Right hindlimb (tissue), 1 donor: ENCODE measurements at places on chromosomes 16 and 17.
A peak's percentile ranks its signal among the peaks of the same experiment; 100 is the strongest.

GRCh38 chr16:35931722-35932121 lies 2472.3 kb downstream of the TP53TG3F start:
- DNase-seq = no peak

DNA sequence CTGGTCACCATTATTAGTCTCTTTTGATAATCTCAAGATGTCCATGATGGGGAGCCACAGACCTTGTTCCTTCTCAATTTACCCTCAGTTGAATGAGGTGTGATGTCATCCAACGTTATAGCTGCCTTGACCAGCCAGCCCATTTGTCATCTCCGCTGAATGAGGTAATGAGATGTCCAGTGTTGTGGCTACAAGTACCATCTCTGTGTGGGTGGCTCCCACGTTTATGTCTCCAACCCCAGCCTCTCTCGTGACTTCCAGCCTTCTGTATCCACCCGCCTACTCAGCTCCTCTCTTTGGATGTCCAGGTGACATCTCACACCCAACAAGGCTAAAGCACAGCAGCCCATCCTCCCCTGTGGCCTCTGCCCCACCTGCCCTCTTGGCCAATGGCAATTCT lies 18.2 kb downstream of the DNAH17 start:
- DNase-seq = no peak

DNA sequence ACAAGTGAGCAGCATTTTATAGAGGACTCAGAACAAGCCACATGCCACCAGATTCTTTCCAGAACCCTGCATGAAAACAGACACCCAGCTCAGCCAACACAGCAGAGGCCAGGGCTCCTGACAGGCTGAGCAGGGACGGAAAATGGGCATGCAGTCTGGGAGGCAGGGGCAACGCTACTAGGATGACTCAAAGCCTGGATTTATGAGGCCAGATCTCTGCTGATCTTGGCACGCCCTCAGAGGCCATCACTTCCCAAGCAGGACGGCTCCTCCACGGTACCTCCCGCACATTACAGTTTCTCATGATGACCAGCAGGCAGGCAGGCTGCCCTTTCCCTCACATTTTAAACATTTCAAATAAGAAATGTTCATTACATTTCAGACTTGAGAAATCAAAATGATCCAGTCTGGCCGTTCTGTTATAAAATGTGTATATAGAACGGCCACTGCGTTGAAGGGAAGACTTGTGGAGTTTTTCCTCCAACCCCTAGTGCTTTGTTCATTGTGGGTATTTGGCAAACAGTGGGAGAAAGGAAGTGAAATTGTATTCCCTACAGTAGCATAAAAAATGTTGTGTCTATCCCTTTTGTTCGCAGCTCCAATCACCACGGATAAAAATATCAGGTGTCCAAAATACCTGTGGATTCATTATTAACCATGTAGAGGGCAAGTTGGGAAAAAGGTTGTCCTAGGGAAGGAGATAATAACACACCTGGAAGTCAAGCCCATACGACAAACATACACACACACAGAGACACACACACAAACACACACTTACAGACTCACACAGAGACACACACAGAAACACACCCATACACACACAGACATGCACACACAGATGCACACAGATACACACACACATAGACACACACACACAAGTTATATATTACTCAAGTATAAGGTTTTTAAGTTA lies 64.8 kb upstream of the ADAMTS18 start:
- peak; percentile 45 for DNase-seq

GRCh38 chr17:31054761-31055160 lies 40.0 kb upstream of the NF1 start:
- DNase-seq = no peak

GRCh38 chr17:61404913-61405685 lies 5.5 kb downstream of the TBX2 start:
- DNase-seq = peak; percentile 58

DNA sequence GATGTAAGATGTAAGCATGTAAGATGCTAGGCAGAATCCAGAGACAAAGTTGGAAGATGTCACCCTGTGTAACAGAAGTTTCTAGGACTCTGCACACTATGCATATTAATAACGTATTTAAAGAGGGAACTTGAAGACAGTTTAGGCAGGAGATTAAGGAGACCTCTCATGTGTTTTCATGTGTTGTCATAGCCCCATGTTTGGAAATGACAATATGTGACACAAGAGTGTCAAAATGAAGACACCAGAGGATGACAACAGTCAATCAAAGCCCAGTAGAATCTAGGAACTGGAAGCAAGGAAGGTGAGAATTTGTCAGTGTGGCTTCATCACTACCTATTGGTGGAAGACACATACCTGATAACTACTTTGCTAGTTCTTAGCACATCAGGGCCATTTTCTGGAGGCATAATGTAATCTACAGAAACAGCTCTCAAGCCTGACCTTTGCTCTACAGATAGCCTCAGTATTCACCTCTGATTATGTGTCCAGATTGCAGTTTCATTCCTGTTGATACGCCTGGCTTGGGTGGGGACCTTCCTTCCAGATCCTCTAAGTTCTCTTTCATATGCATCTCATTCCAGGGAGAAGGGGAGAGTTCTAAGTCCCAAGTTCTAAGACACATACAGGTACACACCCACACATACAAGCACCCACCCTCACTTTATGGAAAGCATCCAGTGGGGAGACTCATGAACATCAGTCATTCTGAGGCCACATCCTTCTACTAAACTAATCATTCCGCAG lies 26.3 kb downstream of the PMP22 start:
- DNase-seq = no peak

DNA sequence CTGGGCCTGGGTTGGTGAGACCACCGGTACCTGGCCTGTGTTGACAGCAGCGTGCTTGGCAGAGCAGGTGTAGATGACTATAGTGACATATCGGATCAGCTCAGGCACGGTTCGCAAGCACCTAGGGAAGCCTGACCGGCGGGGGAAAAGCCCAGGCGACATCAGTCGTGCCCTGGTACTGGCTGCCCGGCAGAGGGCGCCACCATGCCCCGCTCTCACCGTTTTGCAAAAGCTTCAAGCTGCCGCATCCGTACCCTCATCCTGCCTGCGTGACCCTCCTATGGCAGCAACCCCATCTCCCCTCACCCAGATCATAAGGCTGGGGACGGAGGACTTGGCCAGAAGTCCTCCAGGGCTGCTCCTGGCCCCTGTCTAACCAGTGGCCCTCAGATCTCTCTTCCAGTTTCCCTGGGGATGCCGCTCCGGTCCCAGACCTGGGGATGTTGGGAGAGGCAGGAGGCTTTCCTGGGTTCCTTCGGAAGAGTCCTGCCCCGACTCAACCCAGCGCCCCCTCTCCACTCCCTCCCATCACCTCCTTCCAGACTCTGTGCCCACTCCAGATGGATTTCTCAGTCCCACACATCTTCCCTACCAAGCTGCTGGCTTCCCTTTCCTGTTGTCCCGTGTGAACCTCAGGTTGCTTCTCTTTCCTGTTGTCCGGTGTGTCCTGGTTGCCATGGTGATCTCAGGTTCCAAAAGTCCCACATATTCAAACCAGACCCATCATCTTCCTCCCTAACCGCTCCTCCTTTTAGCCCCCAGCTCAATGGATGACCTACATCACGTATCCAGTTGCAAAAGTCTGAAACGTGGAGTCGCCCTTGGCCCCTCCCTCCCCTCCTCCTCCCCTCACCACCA lies 13.7 kb downstream of the ALOX12B start:
- DNase-seq = peak; percentile 58

DNA sequence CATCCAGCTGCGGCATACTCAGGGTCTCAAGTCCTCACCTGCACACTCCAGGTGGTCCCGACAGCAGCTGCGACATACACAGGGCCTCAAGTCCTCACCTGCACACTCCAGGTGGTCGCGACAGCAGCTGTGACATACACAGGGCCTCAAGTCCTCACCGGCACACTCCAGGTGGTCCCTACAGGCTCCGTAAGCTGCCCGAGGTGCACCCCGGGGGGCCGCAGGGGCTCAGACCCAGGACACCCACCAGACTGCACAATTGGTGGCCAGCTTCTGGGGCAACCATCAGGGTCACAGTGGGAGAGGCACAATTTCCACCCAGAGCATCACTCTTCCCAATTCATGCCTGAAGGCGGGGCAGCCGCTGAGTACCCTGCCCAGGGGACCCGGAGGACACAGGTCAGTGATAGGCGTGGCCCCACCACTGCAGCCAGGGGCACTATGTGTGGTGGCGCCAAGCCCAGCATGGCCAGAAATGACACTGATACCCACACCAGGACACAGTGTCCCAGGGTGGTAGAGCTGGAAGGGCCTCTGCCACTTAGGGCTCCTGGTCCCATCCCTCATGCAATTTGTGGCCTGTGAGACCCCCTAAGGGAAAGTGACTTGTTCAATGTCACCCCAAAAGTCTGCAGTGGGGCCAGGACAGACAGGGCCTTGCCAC lies 57.5 kb upstream of the ZNF469 start:
- no peak for DNase-seq

DNA sequence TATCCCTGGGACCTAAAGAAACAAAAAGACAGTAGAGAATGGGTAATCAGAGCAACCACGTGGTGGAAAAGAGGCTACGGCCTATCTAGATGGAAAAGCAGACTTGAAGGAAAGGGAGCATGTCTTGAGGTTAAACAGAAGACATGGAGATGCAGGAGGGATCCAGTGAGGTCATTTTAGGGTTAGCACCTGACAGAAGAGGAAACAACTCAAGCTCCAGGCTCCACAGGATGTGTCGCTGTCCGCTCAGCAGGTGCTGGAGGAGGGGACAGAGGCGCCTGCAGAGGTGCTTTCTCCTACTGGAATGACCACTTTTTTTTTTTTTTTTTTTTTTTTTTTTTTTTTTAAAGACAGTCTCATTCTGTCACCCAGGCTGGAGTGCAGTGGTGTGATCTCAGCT lies 47.5 kb upstream of the CLEC3A start:
- DNase-seq = no peak

DNA sequence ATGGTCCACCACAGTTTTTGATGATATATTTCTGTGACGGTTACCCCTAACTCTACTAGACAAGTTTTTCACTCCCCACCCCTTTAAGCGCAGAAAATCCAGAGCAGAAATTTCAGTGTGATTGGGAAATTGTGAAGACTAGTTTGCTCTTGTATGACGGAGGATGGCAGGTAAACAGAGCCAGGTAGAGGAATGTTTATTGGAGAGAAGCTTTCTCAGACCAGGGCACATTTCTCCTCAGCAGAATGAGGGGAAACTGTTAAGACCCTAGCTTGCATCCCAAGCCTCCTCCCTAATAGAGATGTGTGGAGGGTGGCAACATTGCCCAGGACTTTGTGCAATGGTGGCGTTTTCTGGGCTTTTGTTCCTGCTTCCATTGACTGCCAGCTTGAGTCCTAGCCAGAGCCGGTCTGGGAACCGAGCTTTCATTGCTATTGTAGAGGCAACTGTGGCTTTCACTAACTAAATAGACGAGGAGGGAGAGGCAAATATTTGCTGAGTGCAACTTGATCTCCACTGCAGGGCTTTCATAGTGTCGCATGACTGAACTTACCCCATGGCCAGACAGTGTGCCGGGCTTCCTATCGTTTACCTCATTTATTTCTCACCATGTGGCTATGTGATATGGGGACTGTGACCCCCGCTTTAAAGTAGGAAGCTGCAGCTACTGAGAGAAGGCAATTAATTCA lies 159.6 kb upstream of the MPHOSPH6 start:
- no peak for DNase-seq

GRCh38 chr17:14297161-14297851 lies 3.6 kb upstream of the HS3ST3B1 start:
- DNase-seq = peak; percentile 78

DNA sequence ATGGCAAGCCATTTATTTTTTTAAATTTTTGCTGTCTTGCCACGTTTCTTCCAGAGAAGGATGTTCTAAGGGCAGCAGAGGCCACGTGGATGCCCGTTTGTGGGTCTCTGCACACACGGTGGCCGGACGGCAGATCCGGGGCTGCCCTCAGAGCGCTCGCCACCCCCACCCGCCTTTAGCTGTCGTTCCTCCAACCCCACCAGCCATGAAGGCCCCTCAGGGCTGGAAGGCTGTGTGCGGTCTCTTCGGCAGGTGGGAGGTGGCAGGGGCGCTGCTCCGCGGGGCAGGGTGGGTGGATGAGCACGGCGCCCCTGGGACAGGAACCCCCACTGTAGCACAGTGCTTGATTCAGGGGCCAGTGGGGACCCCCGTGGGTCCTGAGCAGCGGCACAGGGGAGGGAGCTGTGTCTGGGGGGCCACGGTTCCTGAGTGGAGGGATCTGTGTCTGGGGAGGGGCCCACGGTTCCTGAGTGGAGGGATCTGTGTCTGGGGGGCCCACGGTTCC lies 49.7 kb downstream of the ZFPM1 start:
- no peak for DNase-seq

DNA sequence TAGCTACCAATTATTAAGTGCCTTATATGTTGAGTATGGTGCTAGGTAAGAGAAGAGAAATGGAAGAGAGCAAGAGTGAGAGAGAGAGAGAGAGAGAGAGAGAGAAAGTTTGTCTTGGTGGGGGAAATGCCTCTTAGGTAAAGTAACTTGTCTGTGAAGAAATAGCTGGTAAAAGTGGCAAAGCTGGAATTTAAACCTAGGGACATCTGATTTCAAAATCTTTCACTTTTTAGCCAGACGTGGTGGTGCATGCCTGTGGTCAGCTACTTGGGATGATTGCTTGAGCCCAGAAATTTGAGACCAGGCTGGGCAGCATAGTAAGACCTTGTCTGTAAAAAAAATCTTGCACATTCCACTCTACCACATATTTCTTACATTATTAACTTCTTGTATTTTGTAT lies 23.0 kb upstream of the CDR2 start:
- no peak for DNase-seq

GRCh38 chr17:30323895-30324319 lies 9.9 kb downstream of the TMIGD1 start:
- no peak for DNase-seq

DNA sequence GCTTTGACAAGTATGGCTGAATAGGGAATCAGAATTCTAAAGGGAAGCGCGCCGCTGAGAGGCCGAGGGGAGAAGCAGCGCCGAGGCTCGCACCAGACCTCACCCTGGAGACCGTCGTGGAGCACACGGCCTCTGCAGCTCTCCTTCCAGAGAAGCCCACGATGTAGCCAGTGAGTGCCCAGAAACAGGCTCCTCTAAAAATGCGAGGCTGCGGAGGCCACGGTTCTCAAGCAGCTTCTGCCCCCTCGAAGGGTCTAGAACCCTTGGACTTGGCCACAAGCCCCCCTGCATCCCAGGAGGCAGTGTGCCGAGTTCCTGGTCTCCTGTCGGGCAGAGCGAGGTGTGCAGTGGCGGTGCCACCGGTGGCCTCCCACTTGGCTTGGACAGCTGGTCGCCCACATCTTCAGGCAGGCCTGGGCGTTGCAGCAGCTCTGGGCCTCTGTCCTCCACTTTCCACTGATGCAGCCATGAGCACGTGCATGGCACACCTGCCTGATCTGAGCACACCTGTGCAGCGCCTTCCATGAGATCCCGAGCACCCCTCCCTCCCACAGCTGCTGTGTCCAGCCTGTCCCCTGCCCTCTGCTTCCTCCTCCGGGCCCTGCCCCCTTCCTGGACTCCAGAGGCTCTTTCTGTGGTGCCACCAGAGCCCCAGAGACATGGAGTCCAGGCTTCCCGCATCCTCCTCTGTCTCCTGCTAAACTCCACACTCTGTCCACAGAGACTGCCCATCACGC lies 18.9 kb upstream of the WDR45B start:
- DNase-seq = no peak

- no peak for DNase-seq
Measured at GRCh38 chr16:75116081-75116910, at the start of gene LDHD. Gene LDHD, minus strand, starts transcription at chr16:75116780. Its CDS starts 60 bp downstream, at chr16:75116720.
